Fibroblast of mammary gland (primary cell): ENCODE measurements at places on chromosomes 1 and 21.

DNA sequence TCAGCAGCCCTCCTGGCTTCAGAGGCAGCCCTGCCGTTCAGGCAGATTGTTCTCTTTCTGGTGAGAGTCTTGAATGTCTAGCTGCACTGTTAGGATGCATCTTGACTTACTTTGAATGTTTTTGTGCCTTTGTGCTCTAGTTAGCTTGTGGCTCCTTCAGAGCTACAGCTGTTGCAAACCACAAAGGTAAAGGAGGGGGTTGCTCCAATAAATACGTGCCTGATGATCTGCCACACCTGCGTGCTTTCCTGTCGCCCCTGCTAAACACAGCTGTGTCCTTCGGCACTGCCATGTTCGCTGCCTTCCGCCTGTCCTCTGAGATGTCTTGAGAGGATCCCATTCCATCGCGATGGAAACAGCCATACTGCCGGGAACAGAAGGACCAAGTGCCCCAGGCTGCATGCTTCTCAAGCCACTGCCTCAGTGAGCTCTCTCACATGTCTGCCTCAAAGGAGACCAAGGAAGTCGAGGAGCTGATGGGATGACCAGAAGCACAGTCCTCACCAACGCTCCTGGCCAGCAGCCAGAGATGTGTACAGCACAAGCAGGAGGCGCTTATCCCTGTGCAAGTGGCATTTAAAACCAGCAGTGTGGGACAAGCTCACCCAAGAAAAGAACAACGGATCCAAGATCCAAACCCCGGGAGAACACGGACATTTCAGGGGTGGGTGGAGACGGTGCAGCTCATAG, 12.0 kb upstream of the SMIM12 start:
- DNase-seq = peak; percentile 6

DNA sequence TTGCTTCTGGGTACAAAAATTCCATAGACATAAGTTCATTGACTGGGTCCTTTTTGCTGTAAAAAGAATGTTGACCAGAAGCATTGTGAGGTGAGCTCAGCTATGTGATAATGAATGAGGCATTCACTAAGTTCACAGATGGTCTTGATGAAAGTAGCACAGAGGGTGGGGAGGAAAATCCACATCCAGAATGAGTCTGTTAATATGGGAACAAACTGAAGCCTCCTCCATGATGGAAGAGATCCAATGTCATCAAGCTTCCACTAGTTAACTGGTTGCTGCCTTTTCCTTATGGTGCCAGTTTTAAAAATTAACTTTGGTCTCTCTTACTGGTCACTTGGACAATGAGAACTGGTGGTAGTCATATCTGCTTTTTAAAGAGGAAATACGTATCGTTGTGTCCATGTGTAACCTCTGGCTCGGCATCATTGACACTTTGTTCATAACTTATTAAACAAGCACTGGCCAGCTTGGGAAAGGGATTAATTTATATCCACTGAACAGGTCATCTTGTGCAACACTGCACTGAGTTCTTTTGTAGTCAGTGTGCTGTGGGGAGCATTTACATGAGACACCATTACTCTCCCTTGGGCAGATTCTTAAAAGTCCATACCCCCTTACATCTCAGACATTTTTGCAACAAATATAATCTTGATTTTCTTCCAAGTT, 88.6 kb downstream of the ADAMTS1 start:
- DNase-seq = peak; percentile 40

- no peak for DNase-seq
Measured at GRCh38 chr1:8323706-8324105, 5.8 kb downstream of the SLC45A1 start.

DNA sequence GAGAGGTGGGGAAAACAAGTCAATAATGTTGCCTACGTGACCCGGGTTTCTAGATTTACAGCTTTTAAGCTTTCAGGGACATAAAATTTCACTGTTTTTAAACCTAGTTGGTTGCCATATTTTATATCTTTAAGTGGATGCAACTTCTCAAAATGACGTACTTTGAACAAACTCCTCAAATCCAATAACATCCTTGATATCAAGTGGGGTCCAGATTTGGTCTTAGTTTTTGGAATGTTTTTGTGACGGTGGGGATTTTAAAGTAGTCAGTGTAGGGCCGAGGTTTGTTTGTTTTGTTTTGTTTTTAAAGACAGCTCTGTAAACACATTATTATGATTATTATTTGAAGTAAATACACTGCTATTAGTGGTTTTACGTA, 453 bp downstream of the CDKN2C start:
- DNase-seq = peak; percentile 44

GRCh38 chr1:75796376-75797272, at the start of gene MSH4:
MSH4 (plus strand) TSS chr1:75796882; CDS start chr1:75796986, 104 bp downstream.
- DNase-seq = peak; percentile 33

GRCh38 chr1:202278751-202279150, 63.0 kb downstream of the UBE2T start:
- no peak for DNase-seq

- no peak for DNase-seq
Measured at GRCh38 chr1:35557118-35557610, at the start of gene KIAA0319L. KIAA0319L (minus strand) TSS chr1:35557403; CDS start chr1:35554491, 2,912 bp downstream.

- peak; percentile 14 for DNase-seq
Measured at GRCh38 chr1:45686015-45686287, 382 bp downstream of the GPBP1L1 start.

DNA sequence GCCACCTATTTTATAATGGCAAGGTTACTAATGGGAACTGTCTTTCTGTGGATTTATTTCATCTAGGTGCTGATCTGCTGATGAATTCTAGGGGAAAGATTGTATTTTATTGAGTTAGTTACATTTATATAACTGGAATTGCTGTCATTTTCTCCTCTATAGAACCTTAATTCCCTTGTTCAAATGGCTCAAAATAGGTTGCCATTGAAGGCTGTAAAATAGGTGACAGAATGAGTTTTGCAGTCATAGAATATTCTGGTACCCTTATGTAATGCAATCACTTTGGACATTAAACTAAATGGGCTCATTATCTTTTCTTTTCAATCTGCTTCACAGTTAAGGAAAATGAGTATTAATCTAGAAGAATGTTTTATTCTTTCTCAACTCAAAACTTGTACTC, 131.0 kb downstream of the CTH start:
- no peak for DNase-seq

DNA sequence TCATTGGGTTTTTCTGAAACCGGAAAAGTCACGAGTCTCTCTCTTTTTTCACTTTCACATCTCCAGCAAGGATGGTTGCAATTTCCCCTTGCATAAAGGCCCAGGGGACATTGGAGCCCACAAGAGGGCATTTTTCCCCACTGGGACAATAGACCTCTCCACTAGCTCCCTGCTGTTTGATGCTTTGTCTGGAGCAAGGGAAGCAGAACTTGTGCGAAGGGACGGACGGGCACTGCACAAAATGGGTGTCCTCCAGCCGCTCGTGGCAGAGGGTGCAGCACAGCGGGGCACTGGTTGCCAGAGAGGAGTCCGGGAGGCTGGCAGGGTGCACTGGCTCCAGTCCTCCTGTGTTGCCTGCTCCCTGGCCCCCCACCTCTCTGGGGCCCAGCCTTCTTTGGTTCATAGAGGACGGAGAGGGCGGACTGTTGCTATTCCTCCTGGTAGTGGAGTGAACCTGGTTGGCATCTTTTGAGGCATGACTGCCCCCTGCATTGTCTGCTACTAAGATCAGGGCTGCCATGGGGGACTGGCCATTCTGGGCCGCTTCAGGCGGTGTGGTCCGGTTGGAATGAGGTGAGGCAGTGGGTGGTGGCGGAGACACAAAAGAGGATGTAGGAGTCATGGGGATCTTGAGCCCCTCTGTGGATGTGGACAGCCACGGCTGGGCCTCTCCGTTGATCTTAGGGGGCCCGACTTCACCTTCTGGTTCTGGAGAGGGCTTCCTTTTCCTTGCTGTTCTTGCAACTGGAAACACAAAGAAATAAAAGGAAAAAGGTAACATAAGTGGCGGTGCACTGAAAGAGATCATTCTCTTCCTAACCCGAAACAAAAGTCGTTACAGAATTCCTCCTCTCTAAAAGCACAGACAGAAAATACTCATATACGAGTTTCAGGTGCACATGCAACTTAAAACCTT, 2.6 kb downstream of the IRF2BP2 start:
- peak; percentile 44 for DNase-seq

- peak; percentile 24 for DNase-seq
Measured at GRCh38 chr1:180213401-180214170, 16.5 kb upstream of the LHX4 start.

GRCh38 chr1:59692591-59692990, 122.2 kb upstream of the HOOK1 start:
- DNase-seq = peak; percentile 97

- no peak for DNase-seq
Measured at GRCh38 chr21:17472182-17472581, 40.7 kb upstream of the CXADR start.

- DNase-seq = peak; percentile 58
Measured at GRCh38 chr1:202623075-202623474, 87.2 kb downstream of the SYT2 start.
